ENCODE measurements at places on chromosomes 12 and 14.

GRCh38 chr12:98420461-98420860 lies 94.9 kb upstream of the TMPO start:
- DNase-seq, result no peak

- no peak for DNase-seq
These were observed 17.0 kb downstream of the TEDC1 start for GRCh38 chr14:105508069-105508468.

DNA sequence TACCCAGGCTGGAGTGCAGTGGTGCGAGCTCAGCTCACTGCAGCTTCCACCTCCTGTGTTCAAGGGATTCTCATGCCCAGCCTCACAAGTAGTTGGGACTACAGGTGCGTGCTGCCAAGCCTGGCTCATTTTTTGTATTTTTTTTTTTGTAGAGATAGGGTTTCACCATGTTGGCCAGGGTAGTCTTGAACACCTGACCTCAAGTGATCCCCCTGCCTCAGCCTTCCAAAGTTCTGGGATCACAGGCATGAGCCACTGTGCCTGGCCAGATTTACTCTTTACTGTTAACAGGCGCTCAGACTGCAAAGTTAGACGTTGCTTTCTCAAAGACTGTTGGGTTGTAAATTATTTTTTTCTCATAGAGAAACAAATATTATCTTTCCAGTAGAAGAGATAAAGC lies 46.1 kb upstream of the LRRK2 start:
- DNase-seq, result no peak

DNA sequence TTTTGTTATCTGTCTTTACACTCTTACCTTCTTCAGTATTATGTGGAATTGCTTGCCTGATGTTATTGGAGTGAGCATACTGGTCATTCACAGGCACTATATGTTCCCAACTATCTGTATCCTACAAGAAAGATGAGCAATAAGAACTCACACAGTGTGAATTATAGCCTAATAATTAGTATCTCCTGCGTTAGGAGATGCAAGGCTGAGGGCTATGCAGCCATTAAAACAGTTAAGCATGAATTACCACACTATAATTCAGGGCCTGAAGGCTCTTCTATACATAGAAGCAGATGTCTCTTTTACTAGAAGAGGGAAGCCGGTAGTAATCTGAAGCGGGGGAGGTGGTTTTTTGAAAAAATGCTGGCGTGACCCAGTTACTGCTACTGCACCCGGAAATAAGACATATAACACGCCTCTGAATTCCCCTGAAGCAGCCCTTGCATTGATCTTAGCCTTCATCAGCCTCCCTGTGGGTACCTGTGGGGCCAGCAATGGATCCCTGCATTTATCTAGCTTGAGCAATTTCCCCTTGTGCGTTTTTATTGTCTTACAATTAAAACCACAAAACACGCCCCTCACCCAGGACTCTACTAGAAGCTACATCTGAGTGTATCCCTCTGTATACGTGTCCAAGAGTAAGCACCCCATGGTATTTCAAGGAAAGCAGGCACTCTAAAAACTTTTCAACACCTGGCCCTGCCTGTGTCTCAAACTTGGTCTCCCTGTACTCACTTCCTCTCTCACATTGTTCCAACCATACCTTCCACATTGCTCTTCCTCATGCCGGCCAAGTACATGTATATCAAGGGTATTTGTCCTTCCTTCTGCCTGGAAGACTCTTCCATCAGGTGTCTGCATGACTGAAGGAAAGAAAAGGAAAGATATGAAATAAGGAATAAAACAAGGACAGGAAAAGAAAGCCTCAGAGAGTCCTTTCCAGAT lies 210.9 kb upstream of the ARID2 start:
- no peak for DNase-seq

DNA sequence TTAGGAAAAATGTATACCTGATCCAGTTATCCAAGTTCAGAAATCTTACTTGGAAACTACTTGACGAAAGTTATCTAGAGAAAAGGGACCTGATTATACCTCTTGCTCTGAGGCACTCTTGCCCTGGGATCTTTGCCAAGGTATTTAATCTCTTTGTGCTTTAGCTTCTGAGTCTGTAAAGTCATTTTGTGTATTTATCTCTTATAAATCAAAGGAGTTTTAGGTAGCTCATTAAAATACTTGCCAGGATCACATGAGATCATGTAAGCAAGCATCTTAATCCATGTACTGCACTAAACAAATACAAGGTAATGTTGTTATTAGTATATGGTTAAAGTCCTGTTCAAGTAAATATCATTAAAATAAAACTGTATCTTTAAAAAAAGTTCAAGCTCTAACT lies 147.5 kb downstream of the IPO8 start:
- no peak for DNase-seq

DNA sequence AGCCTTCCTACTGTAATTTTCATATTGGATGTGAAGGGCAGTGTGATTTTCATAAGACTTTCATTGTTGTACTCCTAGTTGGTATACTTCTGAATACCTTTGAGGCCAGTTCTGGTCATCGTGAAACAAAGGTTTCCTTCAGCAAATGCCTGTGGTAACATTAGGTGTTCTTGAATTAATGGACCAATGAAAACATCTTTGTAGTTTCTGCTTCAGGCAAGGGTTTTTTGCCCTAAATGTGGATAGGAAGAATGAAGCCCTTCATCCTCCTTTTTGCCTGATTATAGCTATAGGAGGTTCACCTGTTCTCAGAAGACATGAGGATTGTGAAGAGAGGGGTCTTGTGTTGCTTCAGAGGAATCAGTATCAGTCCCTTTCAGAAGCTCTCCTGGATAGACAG lies 60.7 kb downstream of the PTPN11 start:
- DNase-seq, result no peak

DNA sequence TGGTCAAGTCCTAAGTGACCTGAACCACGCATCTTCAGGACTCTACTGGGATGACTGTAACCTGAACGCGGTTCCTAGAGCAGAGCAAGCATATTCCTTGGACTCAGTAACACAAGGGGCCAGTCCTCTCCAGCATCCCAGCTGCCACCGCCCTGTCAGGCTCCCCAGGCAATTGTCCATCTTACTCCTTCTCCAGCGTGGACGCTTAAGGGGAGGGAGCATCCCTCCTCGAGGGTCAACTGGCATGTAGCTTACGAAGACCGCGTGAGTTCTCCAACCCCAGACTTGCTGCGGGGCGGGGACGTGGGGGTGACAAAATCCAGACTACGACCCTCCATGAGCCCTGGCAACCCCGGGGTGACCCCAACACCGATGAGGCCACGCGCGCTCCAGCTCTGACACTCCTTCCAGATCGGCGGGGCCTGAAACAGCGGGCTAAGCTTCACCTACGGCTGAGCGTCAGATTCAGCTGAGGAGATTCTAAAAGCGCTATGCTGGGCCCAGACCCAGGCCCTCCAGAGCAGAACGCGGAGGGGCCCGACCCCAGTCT lies 846 bp upstream of the MTHFD1 start:
- DNase-seq, result peak; percentile 35

DNA sequence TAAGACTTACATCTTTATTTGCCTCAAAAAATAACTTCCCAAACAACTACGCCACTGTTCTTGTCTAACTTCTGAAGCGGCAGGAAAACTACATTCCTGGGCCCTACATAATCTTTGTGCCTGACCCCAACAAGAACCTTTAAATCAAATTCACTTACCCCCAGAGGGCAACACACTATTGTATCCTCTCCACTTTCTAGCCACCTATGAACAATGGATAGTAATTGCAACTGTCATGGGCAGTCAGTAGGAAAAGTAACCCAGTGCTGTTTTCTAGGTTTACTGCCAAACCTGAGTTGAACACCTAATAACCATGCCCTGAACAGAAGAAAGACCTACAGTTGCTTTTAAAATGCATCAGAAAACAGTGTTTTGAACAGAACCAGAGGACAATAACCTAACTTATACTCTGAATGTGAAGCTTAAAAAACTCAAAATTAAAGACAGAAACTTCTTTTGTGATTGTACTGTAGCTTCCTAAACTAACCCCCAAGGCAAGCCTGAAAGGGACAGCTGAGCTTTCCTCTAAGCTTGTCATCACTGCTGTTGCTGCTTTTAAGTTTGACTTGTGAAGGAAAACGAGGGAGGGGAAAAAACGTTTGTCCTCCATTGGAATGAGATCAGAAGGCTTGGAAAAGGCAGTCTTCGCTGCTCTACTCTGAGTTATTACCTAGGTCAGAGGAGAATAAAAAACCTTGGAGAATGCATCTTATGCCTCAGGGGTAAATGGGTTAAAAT lies 195.7 kb downstream of the SOX5 start:
- DNase-seq, result no peak

GRCh38 chr12:83739607-83740006 lies 1052.9 kb downstream of the TMTC2 start:
- DNase-seq, result no peak

- DNase-seq, result peak; percentile 67
These were observed 13.4 kb upstream of the DNAH10 start for GRCh38 chr12:123748661-123749060.

DNA sequence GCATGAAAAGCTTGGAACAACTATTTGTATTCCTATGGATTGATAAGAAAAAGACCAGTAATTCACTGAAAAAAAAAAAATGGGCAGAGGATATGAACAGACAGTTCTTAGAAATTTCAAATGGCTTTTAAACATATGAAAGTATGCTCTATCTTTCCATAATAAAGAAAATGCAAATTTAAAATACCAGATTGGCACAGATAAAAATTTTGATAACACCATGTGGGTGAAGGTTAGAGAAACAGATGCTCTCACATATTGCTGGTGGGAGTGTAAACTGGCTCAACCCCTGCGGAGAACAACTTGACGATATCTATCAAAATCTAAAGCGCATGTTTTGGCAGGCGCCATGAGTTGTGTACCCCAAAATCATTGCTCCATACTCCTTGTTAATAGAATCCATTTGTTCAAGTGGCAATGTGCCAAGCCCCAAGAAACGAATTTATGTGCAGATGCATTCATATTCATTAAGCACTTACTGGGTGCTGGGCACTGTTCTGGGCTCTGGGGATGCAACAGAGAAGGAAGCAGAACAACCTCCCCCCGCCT lies 29.5 kb upstream of the TMPO start:
- DNase-seq, result no peak

- DNase-seq, result peak; percentile 40
These were observed 27.9 kb downstream of the IRF2BPL start for GRCh38 chr14:77000340-77001270.

- DNase-seq, result peak; percentile 54
These were observed 42.4 kb downstream of the NUAK1 start for GRCh38 chr12:106096376-106096775.

- DNase-seq, result peak; percentile 82
These were observed 162.6 kb downstream of the MYRFL start for GRCh38 chr12:69987579-69988091.

DNA sequence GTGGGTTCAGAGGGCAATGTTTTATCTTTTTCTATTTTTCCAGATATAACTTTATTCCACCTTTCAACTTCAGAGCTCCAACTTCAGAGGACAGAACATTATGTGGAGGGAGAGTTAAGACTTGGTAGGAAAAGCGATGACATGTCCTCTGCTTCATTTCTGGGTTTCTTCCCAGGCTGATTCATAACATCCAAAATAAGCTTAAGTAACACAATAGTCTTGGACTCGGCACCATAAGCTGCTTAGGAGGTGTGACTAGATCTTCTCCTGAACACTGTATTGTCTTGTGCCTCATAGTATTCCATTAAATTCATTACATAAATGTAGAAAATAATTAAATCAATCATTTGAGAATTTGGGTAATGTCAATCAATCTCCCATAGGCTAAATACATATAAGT lies 95.5 kb upstream of the PDE3A start:
- DNase-seq, result no peak

DNA sequence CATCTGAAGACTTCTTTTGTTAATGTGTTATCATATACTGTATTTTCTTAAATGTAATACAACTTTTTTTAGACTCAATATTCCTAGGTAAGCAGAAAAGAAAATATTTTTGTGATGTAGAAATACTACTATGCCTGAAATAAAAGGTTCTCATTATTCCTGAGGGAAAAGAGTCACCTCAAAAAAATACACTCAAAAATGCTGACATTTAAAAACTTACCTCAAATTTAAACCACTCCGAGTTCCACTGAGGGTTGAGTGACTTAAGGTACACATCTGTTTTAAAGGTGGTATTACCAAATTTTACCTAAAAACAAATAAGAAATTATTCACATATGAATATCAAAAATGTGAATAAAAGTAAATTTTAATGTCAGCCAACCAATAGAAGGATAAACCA lies 9.3 kb downstream of the C2CD5 start:
- no peak for DNase-seq

- DNase-seq, result peak; percentile 91
These were observed 149.5 kb upstream of the KRR1 start for GRCh38 chr12:75660805-75661404.

- peak; percentile 75 for DNase-seq
These were observed 224.3 kb downstream of the PELI2 start for GRCh38 chr14:56342494-56342942.

DNA sequence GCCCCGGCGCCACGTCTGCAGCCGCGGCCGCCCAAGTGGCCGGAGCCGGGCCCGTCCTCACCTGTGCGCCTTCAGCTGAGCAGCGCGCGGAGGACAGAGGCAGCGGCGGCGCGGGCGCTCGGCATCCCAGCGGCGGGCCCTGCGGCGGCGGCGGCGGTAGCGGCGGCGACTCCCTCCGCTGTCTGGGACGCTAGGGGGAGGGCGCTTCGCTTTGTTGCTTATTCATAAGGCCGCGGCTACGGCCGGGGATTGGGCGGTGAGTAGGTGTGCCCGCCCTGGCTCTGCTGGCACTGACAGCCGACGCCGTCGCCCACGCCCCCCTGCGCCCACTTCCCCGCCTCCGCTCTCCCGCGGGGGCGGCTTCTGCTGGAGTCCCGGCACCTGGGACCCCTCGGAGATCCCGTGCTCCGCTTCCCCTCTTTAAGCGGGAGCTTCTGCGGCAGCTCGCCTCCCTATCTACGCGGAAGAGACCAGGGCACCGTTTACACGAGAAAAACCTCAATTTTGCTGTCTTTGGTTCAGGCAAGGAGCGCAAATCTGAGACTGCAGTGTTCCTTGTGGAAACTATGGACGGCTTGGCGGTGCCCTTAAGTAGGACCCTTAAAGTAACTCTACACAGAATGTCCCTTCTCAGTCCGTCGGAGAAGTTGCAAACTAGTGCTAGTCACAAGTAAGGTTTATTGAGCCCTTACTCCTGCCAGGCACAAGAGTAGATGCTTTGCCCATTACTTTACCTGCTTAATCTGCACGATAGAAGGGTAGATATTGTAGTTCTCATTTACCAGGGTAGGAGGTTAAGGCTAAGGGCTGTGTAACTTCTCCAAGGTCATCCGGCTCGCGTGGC lies at the start of gene ARMH4:
Gene ARMH4, minus strand, starts transcription at position 200 of the 844 bp plus-strand sequence. CDS start 12,855 bp downstream, outside the sequence.
- DNase-seq, result peak; percentile 82

GRCh38 chr12:109716512-109717389 lies 3.1 kb downstream of the FAM222A start:
- no peak for DNase-seq

- no peak for DNase-seq
These were observed 198.1 kb downstream of the DAD1 start for GRCh38 chr14:22390824-22391461.

GRCh38 chr12:88562846-88563582 lies 17.3 kb downstream of the KITLG start:
- DNase-seq, result no peak

DNA sequence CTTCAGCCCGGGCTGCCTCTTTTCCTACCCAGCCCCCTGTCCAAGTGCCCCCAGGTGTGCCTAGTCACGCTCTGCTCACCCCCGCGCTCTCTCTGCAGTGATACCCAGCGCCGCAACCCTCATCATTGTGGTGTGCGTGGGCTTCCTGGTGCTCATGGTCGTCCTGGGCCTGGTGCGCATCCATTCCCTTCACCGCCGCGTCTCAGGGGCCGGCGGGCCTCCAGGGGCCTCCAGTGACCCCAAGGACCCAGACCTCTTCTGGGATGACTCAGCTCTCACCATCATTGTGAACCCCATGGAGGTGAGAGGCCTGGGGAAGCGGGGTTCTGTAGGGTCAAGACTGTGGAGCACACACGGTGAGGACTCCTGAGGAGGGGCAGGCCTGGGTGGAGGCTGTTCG lies 27.2 kb downstream of the CLSTN3 start:
- no peak for DNase-seq

All from astrocyte of the spinal cord (primary cell).